CD4-positive, alpha-beta T cell treated with Interleukin-17A for 4 hours (primary cell): ENCODE measurements at places on chromosomes 12 and 14.

- DNase-seq: no peak
Measured at GRCh38 chr14:79852950-79853744, 358.2 kb downstream of the DIO2 start.

DNA sequence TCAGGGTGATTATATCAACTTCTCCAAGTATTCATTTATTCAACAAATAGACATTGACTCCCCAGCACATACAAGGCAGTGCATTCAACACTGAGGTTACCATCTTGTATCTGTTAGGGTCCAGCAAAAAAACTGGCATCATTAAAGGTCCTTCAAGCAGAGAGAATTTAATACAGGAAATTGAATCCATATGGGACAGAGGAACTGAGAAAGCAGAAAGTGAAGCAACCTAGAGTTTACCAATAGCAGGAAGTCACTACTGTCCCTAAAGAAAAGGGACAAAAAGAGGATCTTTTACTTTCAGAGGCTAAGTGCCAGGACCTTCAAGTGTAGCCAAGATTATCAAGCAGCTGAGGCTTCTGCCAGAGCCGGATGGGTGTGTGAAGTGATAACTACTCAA lies 237.8 kb upstream of the TBX3 start:
- no peak for DNase-seq

DNA sequence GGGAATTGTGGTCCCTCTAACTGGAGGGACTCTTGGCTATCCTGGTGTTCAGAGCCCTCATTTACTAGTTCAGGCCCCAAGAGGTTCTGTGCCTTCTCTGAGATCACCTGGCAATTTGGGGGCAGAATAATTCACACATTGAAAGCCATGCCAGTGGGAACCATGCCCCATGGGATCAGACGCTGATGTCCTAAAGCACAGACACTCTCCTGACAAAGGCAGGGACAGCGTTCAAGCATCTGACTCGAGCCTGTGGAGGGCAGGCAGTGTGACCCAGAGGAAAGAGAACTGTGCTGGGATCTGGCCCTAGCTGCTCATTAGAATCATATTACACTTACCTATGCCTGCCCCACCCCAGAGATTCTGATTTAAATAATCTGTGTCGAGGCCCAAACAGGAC lies 2.4 kb upstream of the ASB2 start:
- no peak for DNase-seq

DNA sequence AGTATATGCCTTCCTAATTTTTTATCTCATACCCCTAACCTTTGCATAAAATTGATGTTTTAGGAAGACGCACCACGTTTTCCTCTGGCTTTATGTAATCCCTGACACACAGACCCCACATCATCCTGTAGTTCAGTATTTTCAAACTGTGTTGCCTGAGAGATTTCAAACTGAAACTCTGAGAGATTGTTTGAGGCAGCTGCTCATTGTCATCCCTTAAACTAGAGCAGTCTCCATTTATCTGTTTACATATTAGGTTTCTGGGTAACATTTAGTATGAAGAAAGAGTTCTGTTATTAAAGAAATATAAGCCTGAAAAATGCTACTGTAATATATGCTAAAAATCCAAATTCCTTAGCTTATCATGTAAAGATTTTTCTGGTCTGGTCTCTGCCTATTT lies 24.3 kb downstream of the MNAT1 start:
- no peak for DNase-seq

GRCh38 chr12:101877806-101878242 lies 444 bp downstream of the DRAM1 start:
- no peak for DNase-seq

- peak; percentile 20 for DNase-seq
Measured at GRCh38 chr14:22519877-22520685, 68.9 kb downstream of the DAD1 start.

- DNase-seq: no peak
Measured at GRCh38 chr12:118346895-118347294, 25.8 kb downstream of the TAOK3 start.

DNA sequence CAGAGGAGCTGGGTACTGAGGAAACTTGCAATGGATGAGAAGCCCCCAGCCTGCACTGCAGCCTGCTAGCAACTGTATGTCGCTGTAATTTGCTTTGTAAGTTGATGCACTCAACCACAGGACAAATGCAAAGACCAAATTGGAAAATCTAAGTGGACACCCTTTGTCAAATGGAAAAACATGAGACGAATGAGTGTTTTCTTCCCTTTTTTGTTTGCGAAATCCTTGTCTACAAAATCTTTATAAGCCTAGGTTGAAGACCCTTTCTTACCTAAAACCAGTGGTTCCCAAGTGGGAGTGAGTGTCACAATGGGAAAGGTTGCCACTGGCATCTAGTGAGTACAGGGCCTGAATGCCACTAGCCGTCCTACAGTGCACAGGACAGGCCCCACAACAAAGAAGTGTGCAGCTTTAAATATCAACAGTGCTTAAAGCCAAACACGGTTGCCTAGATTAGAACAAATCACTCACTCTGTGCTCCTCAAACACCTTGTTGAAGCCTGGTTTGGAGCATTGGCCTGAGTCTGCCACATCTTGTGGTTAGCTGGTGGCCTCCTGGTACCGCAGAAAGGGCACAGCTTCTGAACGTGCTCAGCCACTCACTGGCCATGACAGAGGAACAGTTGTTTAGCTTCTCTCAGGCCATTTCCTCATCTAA lies 7.6 kb upstream of the VASH1 start:
- no peak for DNase-seq

DNA sequence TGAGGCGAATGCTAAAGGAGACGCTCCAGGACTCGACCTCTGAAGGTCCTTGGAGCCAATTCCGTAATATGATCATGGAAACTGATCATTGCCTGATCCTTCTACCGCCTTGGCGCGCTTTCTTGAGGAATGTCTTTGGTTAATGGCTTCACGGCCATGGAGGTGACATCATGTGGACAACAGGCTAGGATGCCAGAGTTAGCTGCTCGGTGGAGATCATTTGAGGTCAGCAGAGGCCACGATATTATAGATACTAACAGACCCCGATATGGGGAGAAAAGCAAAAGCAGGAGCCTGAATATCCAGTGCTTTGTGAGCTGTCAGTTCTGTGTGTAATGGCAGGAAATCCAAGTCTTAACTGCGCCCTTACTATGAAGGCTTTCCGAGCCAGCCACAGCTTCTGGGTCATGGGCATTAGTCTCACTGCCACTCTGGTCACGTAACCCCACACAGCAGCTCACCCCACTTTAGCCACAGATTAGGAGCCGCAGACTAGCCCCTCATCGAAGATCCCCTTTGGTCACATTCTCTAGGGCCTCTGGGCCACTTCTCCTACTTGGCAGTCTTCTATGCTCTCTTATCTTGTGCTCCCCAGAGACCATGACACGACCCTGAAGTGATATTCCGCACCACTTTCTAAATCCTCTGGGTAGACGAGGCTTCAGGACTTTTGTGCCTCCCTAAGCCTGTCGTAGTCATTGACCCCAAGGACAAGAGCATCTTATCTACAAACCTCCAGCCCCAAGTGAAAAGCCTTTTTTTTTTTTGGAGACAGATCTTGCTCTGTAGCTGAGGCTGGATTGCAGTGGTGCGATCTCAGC lies 724 bp upstream of the CS start:
- DNase-seq: no peak

- DNase-seq: no peak
Measured at GRCh38 chr12:107091381-107091780, 2.0 kb downstream of the CRY1 start.

GRCh38 chr14:54425068-54425467 lies 16.1 kb downstream of the CNIH1 start:
- no peak for DNase-seq

DNA sequence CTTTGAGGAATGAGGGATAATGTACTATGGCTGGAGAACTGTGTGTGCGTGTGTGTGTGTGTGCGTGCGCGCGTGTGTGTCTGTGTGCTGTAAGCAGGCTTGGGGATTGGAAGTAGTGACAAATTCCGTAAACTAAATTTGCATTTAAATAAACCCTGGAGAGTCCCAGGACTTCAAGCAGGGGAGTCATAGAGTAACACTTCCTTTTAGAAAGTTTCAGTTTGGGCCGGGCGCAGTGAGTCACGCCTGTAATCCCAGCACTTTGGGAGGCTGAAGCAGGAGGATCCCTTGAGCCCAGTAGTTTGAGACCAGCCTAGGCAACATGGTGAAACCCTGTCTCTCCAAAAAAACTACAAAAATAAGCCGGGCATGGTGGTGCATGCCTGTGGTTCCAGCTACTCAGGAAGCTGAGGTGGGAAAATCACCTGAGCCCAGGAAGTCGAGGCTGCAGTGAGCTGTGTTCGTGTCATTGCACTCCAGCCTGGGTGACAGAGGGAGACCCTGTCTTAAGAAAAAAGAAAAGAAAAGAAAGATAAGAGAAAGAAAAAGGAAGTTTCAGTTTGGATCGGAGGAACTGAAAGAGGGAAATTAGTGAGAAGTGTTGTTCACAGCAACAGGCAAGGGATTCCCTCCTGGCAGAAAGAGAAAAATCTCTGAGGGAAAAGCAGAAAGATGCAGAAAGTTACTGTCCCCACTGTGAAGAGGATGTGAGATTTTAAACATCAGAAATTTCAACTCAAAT lies 222.7 kb upstream of the SOX5 start:
- no peak for DNase-seq

DNA sequence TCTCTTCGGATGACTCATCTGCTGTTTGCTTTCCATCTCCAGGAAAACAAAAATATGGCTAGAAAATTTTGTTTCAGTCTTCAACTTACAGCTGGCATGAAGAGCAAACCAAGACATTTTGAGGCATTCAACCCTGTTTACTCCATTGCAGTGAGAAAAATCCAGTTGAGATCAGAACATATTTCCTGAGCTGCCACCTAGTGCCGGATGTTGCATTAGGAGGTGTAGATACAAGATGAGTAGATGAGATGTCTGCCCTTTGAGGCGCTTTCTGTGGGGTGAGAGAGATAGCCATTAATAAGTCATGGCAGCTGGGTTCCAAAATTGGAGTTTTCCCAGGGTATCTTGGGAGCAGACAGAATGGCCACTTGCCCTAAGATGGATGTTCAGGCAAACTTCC lies 171.1 kb downstream of the PRKCH start:
- peak; percentile 44 for DNase-seq

DNA sequence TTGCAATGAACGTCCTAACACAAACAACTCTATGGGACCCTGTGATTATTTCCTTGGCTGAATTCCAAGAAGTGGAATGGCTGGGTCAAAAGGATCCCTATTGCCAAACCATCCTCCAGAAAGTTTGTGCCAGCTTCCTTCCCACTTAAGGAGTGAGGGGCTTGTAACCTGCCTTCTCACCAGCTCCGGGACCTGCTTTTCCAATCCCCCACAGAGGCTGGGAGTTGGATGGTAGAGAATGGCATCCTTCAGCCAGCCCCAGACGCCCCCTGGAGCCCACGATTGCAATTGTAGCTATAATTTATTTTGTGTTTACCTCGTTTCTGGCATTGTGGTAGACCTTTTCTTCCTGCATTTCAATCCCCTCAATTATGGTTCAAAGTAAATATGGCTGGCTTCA lies 9.7 kb upstream of the ZDHHC22 start:
- no peak for DNase-seq

GRCh38 chr12:98909746-98910145 lies 264.7 kb downstream of the APAF1 start:
- no peak for DNase-seq

DNA sequence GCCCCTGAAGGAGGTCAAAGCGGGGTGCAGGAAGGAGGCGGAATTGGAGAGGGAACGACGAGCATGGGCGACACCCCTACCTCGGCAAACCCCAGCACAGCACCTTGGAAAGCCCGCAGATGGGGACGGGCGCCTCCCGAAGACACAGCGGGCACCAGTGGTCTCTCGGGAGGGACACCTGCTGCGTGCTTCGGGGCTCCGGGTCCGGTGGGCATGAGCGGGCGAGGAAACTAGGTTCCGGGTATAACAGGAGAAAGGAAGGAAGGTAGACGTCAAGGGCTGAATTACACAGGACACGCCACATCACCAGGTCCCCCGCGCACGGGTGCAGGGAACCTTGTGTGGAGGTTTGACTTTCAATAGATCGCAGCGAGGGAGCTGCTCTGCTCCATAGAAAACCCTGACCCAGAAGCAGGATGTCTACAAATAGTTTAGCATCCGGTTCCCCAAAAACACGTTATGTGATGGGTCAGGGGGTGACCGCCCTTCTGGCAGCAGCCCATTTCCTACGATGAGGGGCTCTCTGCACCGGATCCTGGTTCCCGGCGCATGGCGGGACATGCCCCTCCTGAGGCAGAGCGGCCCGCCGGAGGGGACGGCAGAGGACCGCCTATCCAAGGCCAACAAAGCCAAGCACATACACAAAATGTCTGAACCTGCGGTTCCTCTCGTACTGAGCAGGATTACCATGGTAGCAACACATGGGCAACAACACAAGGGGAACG lies 196.9 kb downstream of the ALG10 start:
- DNase-seq: no peak

GRCh38 chr12:24922090-24922489 lies 26.8 kb downstream of the BCAT1 start:
- DNase-seq: no peak

- DNase-seq: no peak
Measured at GRCh38 chr12:109016978-109017377, 3.9 kb downstream of the SVOP start.

- DNase-seq: peak; percentile 59
Measured at GRCh38 chr12:50224026-50224692, 57.0 kb upstream of the CERS5 start.

GRCh38 chr12:84813780-84814663 lies 98.6 kb downstream of the SLC6A15 start:
- no peak for DNase-seq

GRCh38 chr12:8899830-8900229 lies 14.5 kb upstream of the PHC1 start:
- DNase-seq: no peak

DNA sequence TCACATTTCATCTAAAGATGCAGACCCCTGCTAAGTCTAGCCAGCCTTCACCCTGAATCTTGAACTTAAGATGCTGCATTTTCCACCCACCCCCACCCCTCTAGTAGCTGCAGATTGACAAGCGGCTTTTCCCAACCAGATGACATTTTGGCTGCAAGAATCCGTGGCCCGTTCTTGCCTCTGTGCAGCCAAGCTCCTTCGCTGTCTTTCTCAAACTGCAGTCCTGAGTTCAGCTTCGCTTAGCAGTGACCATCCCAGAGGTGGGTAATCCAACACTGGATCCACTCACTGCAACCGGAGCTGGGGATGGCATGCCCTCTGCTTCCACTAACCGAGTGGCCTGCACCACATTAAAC lies 765 bp upstream of the NFYB start:
- no peak for DNase-seq

DNA sequence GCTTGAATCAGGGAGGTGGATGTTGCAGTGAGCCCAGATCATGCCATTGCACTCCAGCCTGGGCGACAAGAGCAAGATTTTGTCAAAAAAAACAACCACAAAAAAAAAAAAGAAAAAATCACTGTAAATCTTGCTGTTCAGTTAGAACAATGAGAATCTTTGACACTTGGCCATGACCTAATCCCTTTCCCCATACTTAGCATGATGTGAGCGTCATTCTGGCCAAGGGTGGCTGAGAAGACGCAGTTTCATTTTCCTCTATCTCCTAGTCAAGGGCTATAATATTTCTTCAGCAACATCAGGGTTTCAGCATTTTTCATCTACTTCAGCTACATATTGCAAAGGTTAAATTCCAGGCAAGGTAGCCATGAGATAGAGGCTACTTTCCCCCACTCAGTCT lies 599.4 kb upstream of the MDGA2 start:
- DNase-seq: no peak
